ENCODE measurements at places on chromosomes 16 and 17. TPM values are rescaled to one million over a fixed set of nuclear protein-coding genes. Genes with fewer than 3 reads are reported as not detected.

DNA sequence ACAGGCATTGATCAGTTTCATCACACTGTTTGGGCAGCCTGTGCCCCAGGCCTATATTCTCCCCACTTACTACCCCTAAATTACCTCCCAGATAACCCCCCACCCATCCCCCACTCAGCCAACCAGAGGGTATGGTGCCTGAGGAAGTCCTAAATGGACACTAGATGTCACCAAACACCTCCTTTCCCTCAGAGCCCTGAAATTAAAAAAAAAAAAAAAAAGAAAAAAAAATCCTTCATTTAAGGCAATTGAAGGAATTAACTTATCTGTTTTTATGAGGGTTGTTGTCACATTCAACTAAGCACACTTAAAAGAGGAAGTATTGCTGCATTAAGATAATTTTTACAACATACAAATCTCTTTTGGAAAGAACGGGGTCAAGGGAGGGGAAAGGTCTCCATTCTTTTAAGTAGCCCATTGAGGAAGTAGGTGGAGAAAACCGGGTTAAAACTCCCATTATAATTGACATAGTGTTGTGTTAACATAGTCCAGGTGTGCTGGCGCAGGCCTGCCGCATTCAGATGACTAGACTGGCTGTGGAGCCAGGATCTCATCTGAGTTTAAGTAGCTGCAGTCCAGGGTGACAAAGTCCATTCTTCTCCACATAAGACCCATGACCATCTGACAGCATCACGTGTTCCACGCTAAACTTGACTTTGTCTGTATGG lies 46.3 kb downstream of the SNX11 start:
- DNase-seq = peak; percentile 61
- peaks cover 13% of the 10 kb centered on the region for H3K27me3 ChIP-seq
- no peaks in the 10 kb centered on the region for H3K4me1 ChIP-seq
- H3K36me3 ChIP-seq = no peaks in the 10 kb centered on the region
- H3K27ac ChIP-seq = no peak overlapping the region
- peak overlapping the region; percentile 24 for H3K4me3 ChIP-seq

DNA sequence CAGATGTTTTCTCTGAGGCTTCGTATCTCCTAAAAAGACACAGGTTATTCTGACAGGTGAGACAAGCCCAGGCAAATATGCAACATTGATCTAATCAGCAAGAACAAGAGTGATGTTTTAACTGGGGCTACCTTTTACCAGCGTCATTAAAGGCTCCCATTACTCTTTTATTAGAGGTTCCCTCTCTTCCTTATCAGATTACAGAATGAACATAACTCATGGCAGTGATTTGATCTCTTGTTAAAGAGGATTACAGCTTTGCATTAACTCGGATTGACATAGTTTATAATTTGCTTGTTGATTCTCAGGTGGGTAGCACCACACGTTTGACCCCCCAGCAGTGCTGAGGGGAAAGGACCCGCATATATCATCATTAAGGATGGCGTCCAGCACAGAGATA lies 90.5 kb downstream of the AATF start:
- DNase-seq = no peak
- H3K4me1 ChIP-seq = no peaks in the 10 kb centered on the region
- H3K4me3 ChIP-seq = no peak overlapping the region
- no peaks in the 10 kb centered on the region for H3K36me3 ChIP-seq
- H3K27me3 ChIP-seq = no peaks in the 10 kb centered on the region

DNA sequence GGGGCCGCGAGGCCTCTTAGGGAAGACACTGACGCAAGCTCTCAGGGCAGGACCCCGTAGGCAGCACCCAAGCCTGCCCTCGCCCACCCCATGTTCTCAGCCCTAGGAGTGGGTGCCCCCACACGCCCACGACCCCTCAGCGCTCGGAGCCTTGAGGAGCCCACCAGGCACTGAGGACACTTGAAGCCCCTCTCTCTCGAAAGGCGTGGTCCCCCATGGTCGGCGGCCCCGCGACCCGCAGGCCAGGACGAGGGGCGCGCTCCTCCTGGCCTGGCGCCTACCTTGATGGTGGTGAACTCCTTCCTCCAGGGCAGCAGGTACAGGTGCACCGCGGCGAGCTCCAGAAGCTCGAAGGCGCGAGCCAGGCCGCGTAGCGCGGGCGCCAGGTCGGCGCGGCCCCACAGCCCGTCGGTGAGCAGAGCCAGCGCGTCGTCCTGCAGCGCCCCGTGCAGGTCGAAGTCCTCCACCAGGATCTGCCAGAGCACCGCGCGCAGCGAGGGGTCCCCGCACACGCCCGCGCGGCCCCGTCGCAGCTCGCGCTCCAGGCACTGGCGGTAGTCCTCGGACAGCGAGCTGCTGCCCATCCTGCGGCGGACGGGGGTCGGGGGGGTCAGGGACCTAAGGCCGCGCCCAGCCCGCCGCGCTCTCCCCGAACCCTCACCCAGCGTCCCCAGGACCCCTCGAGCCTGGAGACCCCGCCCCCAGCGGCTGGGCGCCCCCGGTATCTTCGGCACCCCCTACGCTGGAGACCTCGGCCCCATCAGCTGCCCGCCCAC lies 668 bp downstream of the SPATA2L start:
- H3K36me3 ChIP-seq = no peaks in the 10 kb centered on the region
- H3K4me3 ChIP-seq = peak overlapping the region; percentile 80
- no peaks in the 10 kb centered on the region for H3K27me3 ChIP-seq
- DNase-seq = peak; percentile 90
- peaks cover 5% of the 10 kb centered on the region for H3K4me1 ChIP-seq
- H3K27ac ChIP-seq = peak overlapping the region; percentile 95

DNA sequence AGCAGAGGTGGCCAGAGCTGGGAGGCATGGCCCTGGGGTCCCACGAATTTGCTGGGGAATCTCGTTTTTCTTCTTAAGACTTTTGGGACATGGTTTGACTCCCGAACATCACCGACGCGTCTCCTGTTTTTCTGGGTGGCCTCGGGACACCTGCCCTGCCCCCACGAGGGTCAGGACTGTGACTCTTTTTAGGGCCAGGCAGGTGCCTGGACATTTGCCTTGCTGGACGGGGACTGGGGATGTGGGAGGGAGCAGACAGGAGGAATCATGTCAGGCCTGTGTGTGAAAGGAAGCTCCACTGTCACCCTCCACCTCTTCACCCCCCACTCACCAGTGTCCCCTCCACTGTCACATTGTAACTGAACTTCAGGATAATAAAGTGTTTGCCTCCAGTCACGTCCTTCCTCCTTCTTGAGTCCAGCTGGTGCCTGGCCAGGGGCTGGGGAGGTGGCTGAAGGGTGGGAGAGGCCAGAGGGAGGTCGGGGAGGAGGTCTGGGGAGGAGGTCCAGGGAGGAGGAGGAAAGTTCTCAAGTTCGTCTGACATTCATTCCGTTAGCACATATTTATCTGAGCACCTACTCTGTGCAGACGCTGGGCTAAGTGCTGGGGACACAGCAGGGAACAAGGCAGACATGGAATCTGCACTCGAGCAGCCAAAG lies 2.3 kb downstream of the CSF3 start:
- no peaks in the 10 kb centered on the region for H3K27me3 ChIP-seq
- peaks cover 9% of the 10 kb centered on the region for H3K4me1 ChIP-seq

DNA sequence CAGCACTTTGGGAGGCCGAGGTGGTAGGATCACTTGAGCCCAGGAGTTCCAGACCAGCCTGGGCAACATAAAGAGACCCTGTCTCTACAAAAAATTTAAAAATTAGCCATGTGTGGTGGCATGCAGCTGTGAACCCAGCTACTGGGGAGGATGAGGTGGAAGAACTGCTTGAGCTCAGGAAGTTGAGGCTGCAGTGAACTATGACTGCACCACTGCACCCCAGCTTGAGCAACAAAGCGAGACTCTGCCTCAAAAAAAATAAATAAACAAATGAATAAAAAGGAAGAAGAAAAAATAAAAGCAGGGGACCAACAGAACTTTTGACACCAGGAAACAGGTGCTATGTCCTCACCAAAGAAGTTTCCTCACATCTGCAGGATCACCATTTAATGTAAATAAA lies 14.2 kb downstream of the TERF2 start:
- H3K27ac ChIP-seq = no peak overlapping the region
- no peaks in the 10 kb centered on the region for H3K27me3 ChIP-seq
- DNase-seq = no peak
- no peak overlapping the region for H3K4me3 ChIP-seq

The CDH5 gene
- 41.3 TPM for total RNA-seq

The MYH8 gene
- total RNA-seq = 0.28 TPM

The FAM20A gene
- total RNA-seq = 77.7 TPM
